ENCODE measurements at places on chromosomes 2 and 18.

- no peak for DNase-seq
Observed at GRCh38 chr18:63528863-63529492, 13.2 kb upstream of the SERPINB12 start.

DNA sequence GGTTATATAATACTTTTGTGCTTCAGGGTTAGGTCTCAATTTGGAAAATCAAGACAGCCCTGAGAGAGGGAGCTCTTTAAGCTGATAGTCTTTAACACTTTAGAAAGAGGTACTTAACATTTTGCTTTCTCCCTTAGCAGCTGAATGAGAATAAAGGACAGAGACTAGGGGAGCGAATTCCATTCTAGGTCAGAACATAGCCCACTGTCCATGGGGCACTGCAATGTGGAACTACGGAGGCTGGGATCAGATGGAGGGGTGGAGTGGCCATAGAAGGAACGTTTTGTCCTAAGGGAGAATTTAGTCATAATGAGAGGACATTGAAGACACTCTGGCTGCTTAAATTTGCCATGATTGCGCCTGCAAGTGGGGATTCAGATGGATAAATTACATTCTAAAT, 794 bp downstream of the GKN2 start:
- no peak for DNase-seq

DNA sequence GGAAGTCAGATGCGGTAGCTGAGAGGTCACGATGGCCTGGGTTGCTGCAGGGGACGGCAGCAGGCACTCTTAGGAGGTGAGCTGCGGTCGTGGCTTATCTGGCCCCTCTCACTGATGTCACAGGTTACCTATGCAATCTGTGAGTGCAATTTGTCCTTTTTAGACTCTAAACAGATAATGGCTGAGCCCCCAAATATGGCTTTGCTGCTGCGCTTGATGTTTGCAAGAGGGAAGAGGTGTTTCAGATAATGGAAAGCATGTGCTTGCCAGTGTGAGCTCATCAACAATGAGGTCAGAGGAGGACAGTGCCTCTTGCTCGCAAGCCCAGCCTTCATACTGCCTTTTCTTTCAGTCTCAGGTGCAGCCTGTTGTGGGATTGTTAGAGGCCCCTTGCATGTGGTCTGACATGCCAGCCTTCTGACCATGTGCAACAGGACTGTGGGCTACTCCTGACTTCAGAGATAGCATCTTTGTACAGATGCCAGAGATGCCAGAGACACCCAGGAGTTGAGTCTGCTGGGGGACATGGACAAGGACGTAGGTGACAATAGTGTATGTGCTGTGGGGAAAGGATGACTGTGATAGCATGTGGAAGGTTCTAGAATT, 151.3 kb downstream of the TANC1 start:
- no peak for DNase-seq

DNA sequence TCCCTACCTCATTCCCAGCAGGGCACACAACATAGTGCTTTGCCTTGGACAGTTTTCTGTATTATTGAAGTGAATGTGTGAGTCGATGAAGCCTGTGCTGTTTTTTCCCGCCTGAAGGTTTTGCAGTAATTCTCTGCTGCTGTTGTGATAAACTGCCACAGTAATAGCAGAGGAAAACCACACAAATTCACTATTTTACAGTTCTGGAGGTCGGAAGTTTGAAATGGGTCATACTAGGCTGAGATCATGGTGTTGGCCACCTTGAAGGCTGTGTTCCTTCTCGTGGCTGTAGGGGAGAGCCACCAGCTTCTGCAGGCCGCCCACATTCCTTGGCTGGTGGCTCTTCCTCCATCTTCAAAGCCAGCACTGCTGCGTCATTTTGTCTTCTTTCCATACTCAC, 678 bp upstream of the SLC16A14 start:
- no peak for DNase-seq

DNA sequence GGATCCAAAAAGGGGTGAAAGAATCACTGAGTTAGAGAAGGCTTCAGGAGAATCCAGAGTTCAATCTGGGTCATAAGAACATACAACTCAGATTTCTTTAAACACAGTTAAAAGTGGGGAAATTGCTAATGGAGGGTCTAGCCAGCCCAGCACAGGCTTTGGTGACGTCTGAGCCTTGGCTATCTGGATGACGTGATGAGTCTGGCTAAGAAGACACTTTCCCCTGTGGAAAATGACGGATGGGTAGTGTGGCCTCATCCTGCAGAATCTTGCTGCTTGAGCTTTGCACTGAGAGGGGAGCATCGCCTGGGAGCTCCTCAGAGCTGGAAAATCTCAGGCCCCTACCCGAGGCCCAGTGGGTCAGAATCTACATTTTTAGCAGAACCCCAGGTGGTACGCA, 19.2 kb downstream of the EDAR start:
- no peak for DNase-seq

- no peak for DNase-seq
Observed at GRCh38 chr2:164624316-164624715, 3.0 kb upstream of the GRB14 start.

- DNase-seq, result no peak
Observed at GRCh38 chr2:22153931-22154613, 1030.3 kb downstream of the TDRD15 start.

DNA sequence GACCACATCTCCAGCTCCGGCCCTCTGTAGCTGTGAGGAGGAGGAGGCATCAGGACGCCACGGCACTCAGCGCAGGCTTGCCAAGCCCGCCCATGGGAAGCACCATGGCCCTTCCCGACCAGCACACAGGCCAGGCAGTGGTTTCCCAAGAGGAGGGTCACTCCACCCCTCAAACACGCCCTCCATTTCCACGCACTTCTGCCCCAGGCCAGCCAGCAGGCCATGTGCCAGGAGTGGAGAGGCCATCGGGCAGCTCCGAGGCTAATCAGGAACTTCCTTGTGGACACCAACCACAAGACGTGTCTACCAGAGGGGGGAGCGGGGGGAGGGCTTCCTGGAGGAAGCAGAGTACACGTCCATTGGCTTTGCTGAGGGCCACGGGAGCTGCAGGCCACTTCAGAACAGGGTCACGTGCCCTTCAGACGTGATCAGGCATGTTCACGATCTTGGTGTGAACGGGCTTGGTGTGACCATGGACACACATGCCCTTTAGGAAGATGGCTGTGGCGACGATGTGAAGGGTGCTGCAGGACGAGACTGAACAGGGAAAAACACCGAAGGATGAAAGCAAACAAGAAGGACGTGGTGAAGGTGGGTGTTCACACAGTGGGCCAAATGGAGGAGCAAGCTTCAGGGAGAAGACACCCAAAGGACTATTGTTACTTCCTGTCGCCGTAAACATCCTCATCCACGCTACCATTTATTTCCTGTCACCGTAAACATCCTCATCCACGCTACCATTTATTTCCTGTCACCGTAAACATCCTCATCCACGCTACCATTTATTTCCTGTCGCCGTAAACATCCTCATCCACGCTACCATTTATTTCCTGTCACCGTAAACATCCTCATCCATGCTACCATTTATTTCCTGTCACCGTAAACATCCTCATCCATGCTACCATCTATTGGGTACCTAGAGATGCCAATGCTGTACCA, 6.5 kb upstream of the MTERF4 start:
- no peak for DNase-seq

DNA sequence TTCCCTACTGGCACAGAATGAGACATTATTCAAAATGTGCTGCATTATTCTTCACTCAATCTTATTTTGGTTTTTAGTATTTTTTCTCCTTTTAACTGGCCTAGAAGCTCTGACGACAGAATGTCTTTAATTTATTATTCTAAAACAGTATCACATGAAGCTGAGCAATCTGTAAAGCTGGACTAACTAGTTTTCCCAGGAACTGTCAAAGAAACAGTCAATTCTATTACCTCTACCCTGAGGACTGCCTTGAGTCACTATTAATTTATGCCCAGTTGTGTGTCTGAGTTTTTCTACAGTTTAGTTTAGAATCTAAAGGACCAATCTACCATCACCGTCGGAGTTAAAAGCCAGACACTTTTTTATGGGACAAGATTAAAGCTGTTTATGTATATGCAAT, 31.6 kb downstream of the MBD2 start:
- DNase-seq, result no peak

GRCh38 chr2:191789796-191790195, 57.1 kb downstream of the CAVIN2 start:
- no peak for DNase-seq

- no peak for DNase-seq
Observed at GRCh38 chr2:6301426-6301825, 564.3 kb downstream of the CMPK2 start.

- peak; percentile 50 for DNase-seq
Observed at GRCh38 chr2:238635647-238636051, 208.9 kb downstream of the ASB1 start.

Data from AG08395 (cell line).